ENCODE measurements at places on chromosomes 6 and 20. TPM values are rescaled to one million over a fixed set of nuclear protein-coding genes. Genes with fewer than 3 reads are reported as not detected.

The STXBP5 gene
- total RNA-seq: 19.6 TPM

The DUSP15 gene
- not detected for total RNA-seq

The C6orf15 gene
- not detected for total RNA-seq

The TDP2 gene
- total RNA-seq: 46.5 TPM

The ARMC2 gene
- 6.9 TPM for total RNA-seq

The GUCA1A gene
- not detected for total RNA-seq

The SIRPB1 gene
- total RNA-seq: 2.0 TPM

The LY6G6D gene
- total RNA-seq: not detected
